ENCODE measurements at places on chromosomes 7 and 10. TPM values are rescaled to one million over a fixed set of nuclear protein-coding genes. Genes with fewer than 3 reads are reported as not detected.

GRCh38 chr7:12607134-12607533 lies 36.6 kb downstream of the SCIN start:
- DNase-seq, result peak; percentile 12
- H3K27ac ChIP-seq, result no peak overlapping the region
- no peaks in the 10 kb centered on the region for H3K4me1 ChIP-seq
- no peak overlapping the region for H3K4me3 ChIP-seq
- no peaks in the 10 kb centered on the region for H3K36me3 ChIP-seq
- H3K27me3 ChIP-seq, result no peaks in the 10 kb centered on the region

- H3K4me3 ChIP-seq, result no peak overlapping the region
- DNase-seq, result no peak
- H3K36me3 ChIP-seq, result no peaks in the 10 kb centered on the region
- H3K27ac ChIP-seq, result no peak overlapping the region
- no peaks in the 10 kb centered on the region for H3K27me3 ChIP-seq
Measured at GRCh38 chr7:31669461-31669860, 17.6 kb upstream of the PPP1R17 start.

DNA sequence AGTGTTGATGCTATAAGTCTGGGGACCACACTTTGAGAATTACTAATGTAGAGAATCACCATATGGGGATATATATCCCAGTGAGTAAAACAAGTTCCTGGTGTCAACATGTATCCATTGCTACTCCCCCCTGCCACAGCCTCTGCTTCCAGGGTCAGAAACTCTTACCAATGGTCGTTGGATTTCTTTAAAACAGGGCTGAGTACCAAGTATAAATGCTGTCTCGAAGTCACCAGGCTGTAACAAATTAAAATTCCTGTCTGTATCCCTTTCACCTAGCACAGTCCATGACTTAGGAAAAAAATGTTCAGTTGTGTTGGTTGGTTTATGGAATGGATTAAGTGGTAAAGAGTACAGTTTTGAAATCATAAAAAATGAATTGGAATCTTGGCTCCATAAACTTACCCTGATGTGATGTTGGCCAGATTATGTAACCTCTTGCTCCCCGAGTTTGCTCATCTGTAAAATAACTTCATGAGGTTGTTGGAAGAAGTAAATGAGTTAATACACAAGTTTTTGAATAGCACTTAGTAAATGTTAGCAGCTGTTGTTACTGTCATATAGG lies 364.0 kb upstream of the LRGUK start:
- DNase-seq, result no peak
- H3K4me1 ChIP-seq, result no peaks in the 10 kb centered on the region
- H3K27me3 ChIP-seq, result no peaks in the 10 kb centered on the region
- H3K36me3 ChIP-seq, result no peaks in the 10 kb centered on the region
- H3K4me3 ChIP-seq, result no peak overlapping the region

GRCh38 chr7:8481096-8481495 lies 47.7 kb downstream of the NXPH1 start:
- no peaks in the 10 kb centered on the region for H3K36me3 ChIP-seq
- DNase-seq, result no peak
- no peak overlapping the region for H3K27ac ChIP-seq
- H3K4me1 ChIP-seq, result no peaks in the 10 kb centered on the region

DNA sequence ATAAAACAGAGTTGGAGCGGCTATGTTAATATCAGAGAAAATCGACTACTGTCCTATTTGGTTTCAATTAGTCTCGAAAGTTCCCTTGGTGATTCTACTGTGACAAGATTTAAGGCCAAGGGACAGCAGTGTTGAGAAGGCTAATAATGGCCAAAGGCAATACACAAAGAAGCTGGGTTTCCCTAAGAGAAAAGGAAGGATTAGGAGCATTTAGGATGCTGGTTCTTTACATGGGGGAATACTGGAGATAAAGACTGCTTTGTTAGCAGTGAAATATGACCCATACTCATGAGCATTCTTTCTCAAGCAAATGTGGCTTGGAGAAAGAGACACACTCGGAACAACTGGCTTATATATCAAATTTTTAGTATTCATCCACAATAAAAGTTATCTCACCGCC lies 32.2 kb downstream of the IQUB start:
- no peaks in the 10 kb centered on the region for H3K36me3 ChIP-seq
- no peak for DNase-seq
- H3K27me3 ChIP-seq, result no peaks in the 10 kb centered on the region
- no peaks in the 10 kb centered on the region for H3K4me1 ChIP-seq

Gene C10orf67
- 1.0 TPM for total RNA-seq
